ENCODE measurements at places on chromosomes 2 and 18. TPM values are rescaled to one million over a fixed set of nuclear protein-coding genes. Genes with fewer than 3 reads are reported as not detected.

RNF125 gene
- 0.65 TPM for total RNA-seq

ELOA2 gene
- not detected for total RNA-seq

DNA sequence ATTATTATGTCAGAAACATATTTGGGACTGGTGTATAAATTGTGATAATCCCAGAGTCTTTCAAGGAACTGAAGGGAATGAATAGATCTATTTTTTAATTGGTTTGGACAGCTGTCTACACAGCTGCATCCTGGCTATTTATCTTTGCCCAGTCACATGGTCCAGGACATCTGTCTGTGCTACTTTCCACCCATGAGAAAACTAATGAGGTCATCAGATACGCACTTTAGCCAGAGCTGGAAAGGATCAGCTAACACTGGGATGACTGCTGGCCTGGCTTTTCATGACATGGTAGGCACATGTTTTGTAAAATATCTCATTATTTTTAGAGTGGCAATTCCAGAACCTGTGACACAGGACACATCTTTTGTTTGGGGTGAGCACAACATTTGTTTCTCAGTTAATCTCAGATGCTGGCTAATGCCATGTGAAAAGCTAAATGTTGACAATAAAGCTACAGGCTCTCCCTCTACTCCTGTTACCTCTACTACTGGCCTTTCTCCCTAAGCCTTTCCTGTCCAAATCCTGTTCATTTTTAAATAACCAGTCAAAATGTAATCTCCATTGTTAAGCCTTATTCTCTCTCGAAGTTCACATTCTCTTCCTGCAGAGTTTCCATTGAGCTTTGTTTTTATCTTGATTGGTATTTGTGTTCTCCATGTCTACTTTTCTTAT lies 500.7 kb downstream of the RIT2 start:
- DNase-seq, result peak; percentile 48

MATN3 gene
- total RNA-seq, result 1.1 TPM

FABP1 gene
- total RNA-seq, result not detected
